ENCODE measurements at places on chromosomes 4 and X.

DNA sequence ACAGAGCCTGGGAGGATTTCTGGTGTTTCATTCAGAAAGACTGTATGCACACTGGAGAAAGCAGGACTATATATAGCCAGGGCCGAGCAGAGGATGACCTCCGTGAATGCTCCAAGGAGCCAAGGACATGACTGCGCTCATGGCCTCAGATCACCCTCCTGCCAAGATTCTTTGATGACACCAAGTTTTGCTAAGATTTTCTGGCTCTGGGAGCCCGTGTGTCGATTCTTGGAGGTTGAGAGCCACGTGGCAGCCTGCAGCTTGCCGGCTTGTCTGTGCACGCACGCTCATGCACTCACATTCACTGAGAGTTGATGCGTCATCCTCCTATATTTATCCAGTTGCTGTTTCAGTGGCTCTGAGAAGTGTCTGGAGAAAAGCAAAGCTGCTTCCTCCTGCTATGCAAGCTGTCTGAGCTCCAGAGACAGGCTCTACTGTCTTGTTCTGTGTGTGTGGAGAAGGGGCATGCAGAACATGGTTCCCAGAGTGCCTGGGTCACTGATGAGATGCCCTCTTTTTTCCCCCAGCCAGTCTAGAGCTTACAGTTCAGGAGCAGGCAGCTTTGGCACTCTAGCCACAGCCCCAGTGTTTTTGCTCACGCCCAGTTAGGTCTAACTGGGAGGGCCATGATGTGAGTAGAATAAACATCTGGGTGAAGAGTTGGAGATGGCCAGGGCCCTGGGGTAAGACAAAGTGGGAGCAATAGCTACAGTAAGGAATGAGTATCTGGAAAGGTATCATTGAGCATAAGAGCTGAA is 64.9 kb upstream of the SCOC start:
- no peak for DNase-seq

GRCh38 chrX:19886883-19887531 is 393 bp downstream of the SH3KBP1 start:
- no peak for DNase-seq

- no peak for DNase-seq
These were observed 14.2 kb downstream of the ADGRA3 start for GRCh38 chr4:22501715-22502095.

DNA sequence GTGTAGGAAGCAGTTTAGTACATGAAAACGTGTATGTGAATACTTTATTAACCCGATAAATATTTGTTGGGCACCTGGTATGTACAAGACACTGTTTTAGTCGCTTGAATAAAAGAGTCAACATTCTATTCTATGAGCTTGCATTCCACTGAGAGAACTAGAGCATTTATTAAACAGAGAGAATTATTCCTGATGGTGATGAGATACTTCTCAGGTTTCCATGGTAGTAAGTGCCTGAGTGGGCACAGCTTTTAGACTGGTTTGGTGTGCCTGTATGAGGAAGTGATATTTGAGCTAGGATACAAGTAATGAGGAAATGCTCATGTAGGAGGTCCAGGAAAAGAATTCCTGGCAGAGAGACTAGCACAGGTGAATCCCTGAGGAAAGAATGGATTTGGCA is 94.2 kb downstream of the ATP10D start:
- no peak for DNase-seq

- DNase-seq, result no peak
These were observed 781.0 kb upstream of the HTR2C start for GRCh38 chrX:113802837-113803236.

DNA sequence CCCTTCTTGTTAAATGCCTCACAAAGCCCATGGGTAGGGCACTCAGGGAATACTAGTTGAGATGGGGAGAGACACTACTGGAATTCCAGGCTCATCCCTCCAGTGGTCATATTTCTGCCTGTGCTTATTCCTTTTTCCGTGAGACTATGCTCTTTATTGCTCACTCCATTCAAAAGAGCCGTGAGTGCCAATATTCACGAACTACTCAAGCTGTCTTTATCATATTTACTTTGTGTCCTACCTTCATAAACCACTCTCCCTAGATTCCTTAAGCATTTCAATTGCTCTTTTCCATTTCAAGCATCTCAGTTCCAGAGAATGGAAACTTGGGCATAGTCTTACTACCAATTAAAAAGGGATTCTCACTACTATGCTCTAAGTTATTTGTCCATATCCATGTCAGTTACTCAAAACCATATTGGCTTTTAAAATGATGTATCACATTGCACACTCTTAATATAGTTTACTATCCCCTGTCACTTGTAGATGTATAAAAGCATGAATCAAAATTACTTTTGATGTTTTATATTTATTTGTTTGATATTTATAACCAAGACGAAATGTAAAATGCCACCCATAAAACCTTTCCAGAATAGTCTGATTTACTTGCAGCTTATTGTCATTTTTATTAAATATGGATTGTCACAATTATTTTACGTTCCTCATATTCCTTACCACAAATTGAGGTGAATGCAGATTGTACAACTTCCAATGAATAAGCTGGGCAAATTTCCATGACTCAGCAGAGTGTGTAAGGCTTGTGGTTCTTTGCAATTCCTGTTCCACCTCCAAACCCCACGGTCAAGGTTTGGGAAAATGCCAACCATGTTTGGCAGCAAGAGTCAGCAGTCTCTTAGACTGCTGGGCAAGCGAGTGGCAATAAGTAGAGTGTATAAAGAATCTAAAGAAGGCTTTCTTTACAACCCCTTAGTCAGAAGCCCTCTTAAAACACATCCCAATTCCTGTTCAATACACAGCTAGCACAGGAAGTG is 24.4 kb downstream of the ENOX2 start:
- no peak for DNase-seq

- no peak for DNase-seq
These were observed 40.3 kb upstream of the ACSL4 start for GRCh38 chrX:109773374-109773773.

DNA sequence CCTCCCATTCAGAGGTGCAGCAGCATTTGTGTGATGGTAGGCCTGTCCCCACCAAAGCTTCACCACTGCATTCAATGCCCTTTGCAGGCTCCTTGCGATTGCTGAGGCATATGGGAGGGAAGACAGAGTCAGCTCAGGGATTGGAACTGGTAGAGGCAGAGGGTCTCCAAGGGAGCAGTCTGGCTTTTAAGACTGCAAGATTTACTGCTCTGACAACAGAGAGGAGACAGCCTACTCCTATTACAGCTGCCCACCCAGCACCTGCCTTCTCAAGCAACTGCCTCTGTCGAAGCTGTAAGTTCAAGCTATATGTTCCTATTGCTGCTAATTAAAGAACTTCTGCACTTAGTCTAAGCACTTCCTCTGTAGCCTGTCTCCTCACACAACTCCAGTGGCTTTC is 481.8 kb downstream of the FGF13 start:
- DNase-seq, result no peak

- DNase-seq, result no peak
These were observed 1.1 kb downstream of the NFXL1 start for GRCh38 chr4:47913330-47913729.

GRCh38 chrX:14700982-14701381 is 171.6 kb downstream of the GLRA2 start:
- DNase-seq, result no peak

DNA sequence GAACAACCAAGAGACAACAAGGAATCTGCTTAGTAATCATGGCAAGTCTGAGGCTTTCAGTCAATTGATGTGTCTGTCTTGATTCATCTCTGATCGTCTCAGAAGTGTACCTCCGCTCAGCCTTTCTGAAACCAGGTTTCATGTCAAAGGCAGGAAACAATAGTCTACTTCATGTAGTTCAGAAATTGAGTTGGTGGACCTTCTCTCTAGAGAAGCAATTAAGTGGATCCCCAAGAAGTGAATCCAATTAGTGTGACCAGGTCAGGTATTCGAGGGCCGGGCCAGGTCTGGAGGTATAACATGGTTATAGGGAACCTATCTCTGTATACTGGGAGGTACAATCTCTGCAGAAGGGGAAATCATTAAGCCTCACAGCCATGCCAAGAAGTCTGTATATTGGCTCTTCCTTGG is 32.0 kb downstream of the DAPP1 start:
- DNase-seq, result no peak

GRCh38 chr4:26321373-26322221 is 783 bp downstream of the RBPJ start:
- DNase-seq, result peak; percentile 10

DNA sequence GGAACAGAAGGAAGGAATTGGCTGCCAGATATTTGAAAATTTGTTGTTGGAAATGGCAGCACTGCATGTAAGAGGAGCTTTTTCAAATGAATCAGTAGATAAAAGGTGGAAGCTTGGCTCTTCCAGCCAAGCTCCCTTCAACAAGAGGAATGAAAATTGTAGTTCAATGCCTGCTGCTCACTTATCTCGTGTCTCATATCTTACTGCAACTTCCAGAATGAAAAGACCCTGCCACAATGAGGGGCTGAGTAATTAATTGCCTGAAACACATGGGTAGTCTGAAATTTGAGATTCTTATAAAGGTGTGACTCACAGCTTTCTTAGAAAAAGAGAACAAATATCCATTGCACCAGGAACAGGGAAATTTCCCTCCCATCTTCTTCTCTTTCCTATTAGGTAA is 53.0 kb downstream of the HAND2 start:
- DNase-seq, result no peak

DNA sequence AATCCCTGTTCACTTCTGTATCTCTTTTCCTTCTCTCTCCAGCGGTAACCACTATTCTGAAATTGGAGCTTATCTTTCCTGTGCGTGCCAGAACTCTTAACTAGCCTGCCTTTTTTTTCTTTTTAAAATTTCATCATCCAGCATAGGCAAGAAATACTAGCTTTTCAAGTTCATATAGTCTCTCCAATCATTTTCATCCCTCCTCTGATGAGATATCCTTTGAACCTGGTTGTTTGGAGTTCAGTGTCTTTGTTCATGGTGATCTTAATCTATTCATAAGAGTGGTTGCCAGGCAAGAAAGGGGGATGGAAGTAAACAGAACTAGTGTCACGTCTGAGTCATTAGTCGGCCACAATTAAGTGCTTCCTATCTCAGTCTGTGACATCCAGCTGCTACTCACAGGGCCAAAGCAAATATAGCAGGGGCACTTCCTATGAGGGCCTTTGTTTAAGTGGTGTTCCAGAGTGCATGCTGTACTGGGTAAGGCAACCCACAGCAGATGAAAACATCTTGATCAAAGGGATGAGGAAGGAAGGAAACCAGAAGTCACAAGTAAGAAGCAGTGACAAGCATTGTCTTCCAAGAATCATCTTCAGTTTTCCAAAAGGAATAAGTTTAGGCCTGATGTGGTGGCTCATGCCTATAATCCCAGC is 56.4 kb upstream of the XIAP start:
- DNase-seq, result no peak

GRCh38 chrX:13688384-13688957 is 457 bp upstream of the RAB9A start:
- no peak for DNase-seq

DNA sequence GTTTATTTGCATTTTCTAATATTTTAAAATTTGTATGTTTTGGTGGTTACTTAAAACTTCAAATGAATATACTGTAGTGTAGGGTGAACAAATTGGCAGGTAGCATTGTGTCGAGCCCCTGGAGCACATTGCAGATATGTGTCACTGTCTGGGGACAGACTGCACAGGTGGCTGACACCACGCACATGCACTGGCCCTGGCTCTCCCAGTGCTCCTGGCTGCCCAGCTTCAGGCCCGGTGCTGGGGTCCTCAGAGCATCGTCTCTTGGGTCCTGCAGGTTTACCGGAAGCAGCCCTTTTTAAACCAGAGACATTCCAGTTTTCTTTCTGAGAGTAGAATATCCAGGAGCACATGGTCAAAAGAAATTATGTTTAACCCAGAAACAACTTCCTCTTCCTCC is 15.6 kb downstream of the BST1 start:
- DNase-seq, result no peak

DNA sequence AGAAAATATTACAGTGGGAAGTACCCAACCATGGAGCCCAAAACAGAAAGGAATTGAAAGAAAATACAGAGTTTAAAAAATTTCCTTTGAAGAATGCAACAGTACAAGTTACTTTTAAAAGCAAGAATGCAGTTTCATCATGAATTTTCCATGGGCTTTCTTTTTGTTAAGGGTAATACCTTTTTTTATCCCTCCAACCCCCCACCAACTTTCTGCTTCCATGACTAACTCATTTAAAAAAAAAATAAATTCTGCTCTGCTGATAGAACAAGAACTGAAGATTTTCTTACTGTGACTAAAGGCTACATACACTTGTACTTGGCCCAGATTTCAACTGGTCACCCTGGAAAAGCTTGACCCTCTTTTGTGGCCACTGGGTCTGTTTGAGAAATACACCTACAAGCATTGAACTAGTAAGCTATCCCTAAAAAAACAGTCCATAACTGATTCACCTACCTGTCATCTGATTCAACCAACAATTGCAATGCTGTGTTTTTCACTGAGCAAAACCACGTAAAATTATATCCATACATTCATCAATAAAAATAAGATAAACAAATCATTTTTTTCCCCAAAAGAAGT is 214.2 kb downstream of the NSUN7 start:
- DNase-seq, result no peak

DNA sequence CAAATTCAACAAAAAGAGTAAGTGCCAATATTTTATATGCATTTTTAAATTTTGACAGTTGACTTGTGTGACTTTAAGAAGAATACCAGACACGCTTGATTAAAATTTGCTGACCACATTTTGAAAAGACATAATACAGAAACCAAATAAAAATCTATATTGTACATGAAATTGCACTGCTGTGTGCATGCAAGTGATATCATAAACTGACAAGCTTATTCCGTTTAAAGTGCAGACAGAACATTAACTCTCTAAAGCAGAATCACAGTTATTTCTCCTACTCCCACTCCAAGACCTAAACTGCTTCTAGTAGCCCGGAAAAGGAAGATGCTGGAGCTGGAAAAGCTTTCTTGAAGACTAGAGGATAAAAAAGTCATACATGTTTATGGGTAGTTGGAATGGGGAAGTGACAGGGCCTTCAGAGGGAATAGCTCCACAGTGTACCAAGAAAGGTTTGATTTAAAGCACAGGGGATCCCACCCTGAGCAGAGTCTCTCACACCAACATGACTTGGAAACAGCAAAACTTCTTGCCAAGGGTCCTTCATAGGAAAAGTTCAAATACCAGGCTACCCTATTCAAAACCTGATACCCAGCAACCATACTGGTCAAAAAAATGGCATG is 34.1 kb upstream of the NAF1 start:
- DNase-seq, result no peak

DNA sequence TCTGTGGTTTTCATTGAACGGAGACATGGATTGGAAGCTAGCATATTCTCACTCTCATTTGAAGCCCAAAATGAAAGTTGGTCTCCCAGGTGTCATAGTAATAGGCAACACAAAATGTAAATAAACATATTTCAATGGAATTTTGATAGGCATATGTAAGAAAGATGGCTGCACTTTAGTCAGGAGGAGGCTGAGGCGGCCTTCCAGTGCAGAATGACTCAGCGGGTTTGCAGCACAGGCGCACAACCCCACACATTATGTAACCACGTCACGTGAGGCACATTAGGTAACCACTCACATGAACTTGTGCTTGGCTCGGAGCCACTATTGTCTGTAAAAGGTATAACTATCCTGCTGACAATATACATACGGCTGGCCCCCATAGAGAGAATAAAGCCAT is 381.7 kb downstream of the GPAT3 start:
- DNase-seq, result no peak

- no peak for DNase-seq
These were observed 158.6 kb downstream of the PAPSS1 start for GRCh38 chr4:107561481-107561880.

- DNase-seq, result no peak
These were observed 97.5 kb upstream of the GATB start for GRCh38 chr4:151858356-151858755.

GRCh38 chrX:11632732-11633131 is 33.0 kb downstream of the ARHGAP6 start:
- DNase-seq, result no peak
